ENCODE measurements at places on chromosomes 7 and 10. TPM values are rescaled to one million over a fixed set of nuclear protein-coding genes. Genes with fewer than 3 reads are reported as not detected.

The ZPBP gene
- total RNA-seq: not detected

The CCDC172 gene
- not detected for total RNA-seq

The NAT16 gene
- 0.10 TPM for total RNA-seq

The C10orf62 gene
- total RNA-seq: not detected

The BLNK gene
- total RNA-seq: not detected

The MKX gene
- not detected for total RNA-seq

The TFEC gene
- total RNA-seq: not detected

The TWIST1 gene
- total RNA-seq: 3.8 TPM

The ABLIM1 gene
- total RNA-seq: 34.2 TPM

The SP8 gene
- total RNA-seq: not detected

The TUBB8 gene
- 0.12 TPM for total RNA-seq

The SOSTDC1 gene
- not detected for total RNA-seq

The ALOX5 gene
- 0.24 TPM for total RNA-seq

The FBXO24 gene
- total RNA-seq: 0.15 TPM

The ABCC2 gene
- 164 TPM for total RNA-seq

The CLDN12 gene
- 21.3 TPM for total RNA-seq

The IL6 gene
- 1.8 TPM for total RNA-seq

The KIAA1549 gene
- total RNA-seq: 5.7 TPM

The DENND2A gene
- total RNA-seq: 0.38 TPM
